Cortex of kidney (tissue), 1 donor: ENCODE measurements at places on chromosomes 3 and 15.

DNA sequence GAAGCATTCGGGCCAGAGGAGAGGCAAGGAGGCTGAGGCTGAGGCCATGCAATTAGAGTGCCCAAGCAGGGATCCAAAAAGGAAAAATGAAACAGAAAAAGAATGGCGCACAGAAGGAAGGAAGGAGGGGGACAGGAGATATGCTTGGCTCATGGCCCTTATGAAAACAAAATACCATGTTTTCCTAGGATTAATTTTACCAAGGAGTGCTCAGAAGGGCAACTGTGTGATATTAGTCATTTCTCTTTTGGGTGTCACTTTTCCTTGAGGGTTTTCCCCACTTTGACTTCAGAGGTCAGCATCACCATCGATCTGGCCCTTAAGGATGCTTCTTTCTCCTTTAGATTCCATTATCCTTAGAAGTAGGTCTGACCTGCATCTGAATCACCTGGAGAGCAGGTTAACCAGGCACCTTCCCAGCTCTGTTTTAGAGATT, 1.4 kb downstream of the PARP14 start:
- no peak for DNase-seq

DNA sequence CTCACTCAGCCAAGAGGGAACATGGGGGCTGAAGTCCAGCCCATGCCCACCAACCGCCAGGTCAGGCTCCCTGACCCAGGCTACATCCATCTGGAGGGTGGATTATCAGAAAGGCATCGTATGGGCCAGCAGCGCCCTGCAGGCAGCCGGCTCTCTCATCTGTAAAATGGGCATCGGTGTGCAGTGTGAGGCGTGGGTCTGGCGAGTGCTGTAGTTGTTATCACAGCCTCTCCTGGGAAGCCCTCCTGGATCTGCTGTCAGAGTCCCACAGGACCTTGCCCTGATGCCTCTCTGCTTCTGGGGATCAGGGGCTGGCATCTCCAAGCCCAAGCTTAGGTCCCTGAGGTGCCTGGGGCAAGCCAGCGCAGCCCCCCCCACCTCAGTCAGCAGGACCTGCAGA, 27.4 kb downstream of the CFAP100 start:
- no peak for DNase-seq

DNA sequence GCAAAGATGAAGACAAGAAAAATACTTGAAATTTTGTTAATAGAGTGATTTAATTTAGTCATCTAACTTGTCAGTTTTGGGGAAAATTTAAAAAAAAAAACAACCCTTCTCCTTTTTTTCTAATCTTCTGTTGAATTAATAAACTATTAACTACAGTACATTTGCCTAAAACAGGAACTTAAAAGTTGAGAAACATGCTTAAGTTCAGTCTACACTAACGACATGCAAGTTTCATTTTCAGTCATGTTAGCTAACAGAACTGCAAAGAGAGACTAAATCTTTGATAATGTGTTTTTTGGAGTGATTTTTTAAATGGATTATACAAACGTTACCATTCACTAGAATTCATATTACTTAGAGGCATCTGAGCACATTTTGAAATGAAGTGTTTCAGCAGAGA, 71.9 kb upstream of the MBNL1 start:
- DNase-seq = no peak

GRCh38 chr3:197465996-197466549, 89.7 kb downstream of the BDH1 start:
- no peak for DNase-seq

- DNase-seq = no peak
Measured at GRCh38 chr15:41936649-41937567, 35.4 kb downstream of the EHD4 start.

- no peak for DNase-seq
Measured at GRCh38 chr15:57552678-57553334, 38.9 kb upstream of the MYZAP start.

DNA sequence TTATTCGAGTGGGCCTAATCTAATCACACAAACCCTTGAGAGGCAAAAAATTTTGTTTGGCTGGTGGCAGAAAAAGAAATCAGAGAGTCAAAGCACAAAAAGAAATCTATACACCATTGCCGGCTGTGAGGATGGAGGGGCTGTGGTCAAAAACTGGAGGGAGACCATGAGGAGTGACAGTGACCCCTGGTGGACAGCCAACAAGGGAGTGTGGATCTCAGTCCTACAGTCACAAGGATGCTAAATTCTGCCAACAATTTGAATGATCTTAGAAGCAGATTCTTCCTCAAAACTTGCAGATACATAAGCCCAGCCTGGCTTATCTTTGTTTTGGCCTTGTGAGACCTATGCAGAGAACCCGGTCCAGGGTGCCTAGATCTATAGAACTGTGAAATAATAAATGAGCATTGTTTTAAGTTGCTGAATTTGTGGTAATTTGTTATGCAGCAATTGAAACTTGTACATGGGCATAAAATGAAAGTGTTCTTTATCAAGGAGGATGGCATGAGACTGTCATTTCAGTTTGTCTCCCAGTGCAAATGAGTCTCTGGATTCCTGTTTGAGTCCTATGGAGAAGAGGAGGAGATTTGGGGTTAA, 103.0 kb upstream of the ARHGEF26 start:
- DNase-seq = no peak

GRCh38 chr3:16838561-16838960, 46.2 kb upstream of the PLCL2 start:
- no peak for DNase-seq

DNA sequence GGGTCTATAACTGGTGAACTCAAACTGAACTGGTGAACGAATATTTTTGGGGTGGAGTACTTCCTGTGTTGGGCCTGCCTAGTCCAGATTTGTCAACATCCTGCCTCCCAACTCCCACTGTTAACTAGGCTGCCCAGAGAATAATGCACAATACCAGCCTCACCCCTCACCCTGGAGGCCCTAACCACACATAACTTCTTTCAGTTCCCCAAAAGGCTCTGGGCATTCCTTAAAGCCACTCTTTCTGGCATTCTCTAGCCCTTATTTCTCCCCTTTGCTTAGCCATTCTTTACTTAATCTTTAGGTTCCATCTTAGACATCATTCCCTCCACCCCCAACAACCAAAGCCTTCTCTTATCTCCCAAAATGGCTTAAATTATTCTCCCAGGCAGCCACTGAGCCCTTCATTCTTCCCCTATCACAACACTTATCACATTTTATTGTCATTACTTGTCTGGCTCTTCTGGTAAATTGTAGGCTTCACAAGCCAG, 9.1 kb upstream of the SEC11A start:
- no peak for DNase-seq

DNA sequence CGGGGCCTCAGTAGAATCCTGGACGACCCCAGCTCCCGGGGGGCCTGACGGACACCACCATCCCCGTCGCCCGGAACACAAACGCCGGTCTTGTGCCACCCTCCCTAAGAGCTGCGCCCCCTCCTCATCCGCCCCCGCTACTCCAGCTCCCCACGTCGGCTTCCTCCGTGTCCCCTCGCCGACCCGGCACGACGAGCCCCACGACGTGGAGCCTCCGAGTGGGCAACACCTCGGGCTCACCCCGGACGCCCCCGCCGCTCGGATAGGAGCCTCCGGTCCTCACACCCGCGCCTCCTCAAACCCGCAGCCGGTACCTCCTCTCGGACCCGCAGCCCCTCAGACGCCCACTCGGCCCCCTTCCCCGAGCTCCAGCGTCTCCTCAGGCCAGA, 525 bp downstream of the NPTN start:
- DNase-seq = no peak

- no peak for DNase-seq
Measured at GRCh38 chr3:161560008-161560637, 63.5 kb downstream of the OTOL1 start.

DNA sequence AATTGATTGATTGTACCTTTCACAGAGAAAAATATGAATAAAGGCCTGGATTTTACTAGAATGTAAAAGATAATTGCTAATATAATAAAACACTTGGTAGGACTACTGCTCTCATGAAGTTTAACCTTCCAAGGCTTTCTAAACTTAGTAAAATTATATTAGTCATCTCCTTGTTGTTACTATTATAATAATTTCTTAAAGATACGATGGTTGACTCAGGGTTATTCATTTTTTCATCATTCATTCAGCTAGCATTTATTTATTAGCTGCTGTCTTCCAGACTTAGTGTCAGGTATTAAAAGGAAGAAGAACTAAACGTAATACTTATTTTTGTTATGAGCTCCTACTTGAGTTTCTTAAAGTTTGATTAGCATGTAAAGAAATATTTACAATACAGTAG, 771.6 kb upstream of the NR2F2 start:
- no peak for DNase-seq

GRCh38 chr3:57226176-57226575, 1.4 kb upstream of the APPL1 start:
- DNase-seq = no peak

DNA sequence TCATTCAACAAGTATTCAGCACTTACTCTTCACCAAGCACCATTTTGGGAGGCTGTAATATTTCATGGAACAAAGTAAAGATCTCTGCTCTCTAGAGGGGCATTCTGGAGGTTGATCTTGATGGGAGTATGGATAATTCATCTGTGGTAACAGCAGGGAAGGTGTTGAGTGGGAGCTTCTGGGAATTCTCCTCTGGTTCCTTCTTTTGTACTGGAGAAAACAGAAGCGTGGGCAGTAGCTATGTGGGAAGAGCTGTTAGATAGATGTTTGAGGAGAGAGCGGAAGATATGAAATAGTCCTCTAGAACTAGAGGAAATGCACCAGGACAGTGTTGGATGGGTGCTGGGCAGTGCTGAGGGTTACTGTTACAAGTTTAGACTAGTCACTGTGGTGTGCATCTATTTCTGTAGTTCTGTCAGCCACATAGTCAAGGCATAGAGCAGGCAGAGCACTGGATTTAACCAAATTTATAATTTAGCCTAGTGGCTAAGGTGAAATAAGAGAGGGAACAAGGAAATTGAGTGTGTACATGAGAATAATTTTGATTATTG, 9.6 kb downstream of the NMD3 start:
- no peak for DNase-seq

GRCh38 chr15:26887926-26888666, 21.2 kb downstream of the GABRA5 start:
- DNase-seq = no peak

- no peak for DNase-seq
Measured at GRCh38 chr3:195261925-195262324, 9.0 kb downstream of the XXYLT1 start.

GRCh38 chr3:184728010-184728527, 16.2 kb upstream of the MAGEF1 start:
- DNase-seq = no peak

DNA sequence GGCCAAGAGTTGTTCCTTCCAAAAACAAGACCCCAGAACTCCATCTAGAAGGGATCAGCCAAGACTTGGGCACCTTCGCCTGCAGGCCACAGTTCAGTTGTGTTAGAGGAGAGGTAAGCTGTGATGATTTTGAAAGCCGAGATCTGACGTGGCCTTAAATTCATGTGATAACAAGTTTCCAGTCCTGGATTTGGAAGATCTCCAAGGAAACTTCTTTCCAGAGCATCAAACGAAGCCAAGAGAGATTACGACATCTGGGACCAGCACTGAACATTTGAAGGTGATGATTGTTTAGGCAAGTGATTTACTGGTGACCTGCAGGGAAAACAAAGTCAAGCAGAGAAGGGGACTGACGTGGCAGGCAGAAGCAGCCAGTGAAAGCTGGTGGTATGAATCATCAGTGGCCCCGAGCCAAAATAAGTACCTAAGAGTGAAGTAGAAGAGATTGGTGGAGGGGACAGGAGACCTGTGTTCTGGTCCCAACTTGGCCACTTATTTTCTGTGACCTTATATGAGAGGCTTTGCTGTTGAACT, 339.0 kb upstream of the PROK2 start:
- DNase-seq = no peak

- no peak for DNase-seq
Measured at GRCh38 chr3:138835397-138835757, 649 bp upstream of the PIK3CB start.

DNA sequence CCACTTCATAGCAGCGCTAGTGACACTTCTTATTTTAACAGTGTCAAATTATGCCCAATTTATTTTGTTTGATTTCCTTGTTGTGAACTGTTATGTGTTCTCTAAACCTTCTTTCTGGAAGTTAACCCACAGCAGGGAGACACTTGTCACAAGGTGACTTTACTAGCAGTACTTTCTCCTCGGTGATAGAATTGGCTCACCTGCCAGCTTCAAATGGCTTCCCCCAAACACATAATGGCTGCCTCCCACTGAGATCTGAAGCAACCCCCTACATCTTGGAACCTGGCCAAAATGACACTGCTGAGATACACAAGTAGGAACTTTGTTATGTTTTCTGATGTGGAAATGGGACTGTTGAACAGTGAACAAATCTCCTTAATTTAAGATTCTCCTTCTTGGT, 238.8 kb upstream of the DPH6 start:
- no peak for DNase-seq

GRCh38 chr3:153437666-153438065, 275.6 kb downstream of the RAP2B start:
- DNase-seq = no peak

- DNase-seq = no peak
Measured at GRCh38 chr3:155780291-155780690, 25.8 kb downstream of the C3orf33 start.

- DNase-seq = no peak
Measured at GRCh38 chr3:189849262-189849661, 218.1 kb downstream of the TP63 start.

GRCh38 chr15:52394118-52394517, 98.5 kb upstream of the MYO5C start:
- DNase-seq = no peak

- no peak for DNase-seq
Measured at GRCh38 chr15:78092261-78093041, at the start of gene SH2D7. Gene SH2D7, plus strand, starts transcription at chr15:78092561. Its CDS starts 24 bp downstream, at chr15:78092585.

DNA sequence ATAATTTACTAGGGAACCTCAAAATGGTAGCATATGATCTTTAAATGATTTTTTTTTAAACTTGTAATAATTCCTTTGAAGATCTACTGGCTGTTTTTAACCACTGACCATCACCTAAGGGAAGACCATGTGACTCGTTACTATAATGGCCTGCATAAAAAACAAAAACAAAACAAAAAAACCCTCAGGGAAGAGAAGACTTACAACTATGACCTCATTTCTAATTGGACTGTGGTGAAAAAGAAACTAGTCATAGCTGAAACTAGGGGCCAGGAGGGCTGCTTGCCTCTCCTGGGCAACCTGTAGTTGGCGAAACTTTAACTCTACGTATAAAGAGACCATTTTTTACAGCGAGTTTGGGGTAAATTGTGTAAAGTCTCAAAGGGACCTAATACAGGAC, 23.0 kb downstream of the PAQR9 start:
- DNase-seq = no peak

- no peak for DNase-seq
Measured at GRCh38 chr3:81929697-81930096, 168.3 kb upstream of the GBE1 start.

- no peak for DNase-seq
Measured at GRCh38 chr3:109081746-109082510, 36.0 kb downstream of the MORC1 start.

GRCh38 chr15:32099956-32100684, 69.8 kb downstream of the CHRNA7 start:
- no peak for DNase-seq

DNA sequence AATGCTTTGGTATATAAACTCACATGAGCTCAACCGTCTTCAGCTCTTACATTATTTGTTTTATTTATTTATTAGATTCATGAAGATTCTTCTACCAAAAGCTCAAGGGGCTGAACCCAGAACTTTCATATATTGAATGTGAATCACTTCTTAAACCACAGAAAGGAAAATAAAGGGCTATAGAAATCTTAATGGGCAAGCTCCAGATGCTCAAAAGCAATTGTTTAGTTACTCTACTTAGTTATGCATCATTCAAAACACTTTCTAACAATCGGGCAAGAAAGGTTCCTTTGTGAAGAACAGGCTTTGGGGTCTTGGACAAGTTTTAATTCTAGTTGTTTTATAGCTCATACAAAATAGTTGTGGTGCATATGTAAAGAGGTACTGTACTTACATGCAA, 380.2 kb downstream of the TIGIT start:
- no peak for DNase-seq
